Left lung (tissue), 14 donors: ENCODE measurements at places on chromosomes 11 and 22. TPM values are rescaled to one million over a fixed set of nuclear protein-coding genes. Genes with fewer than 3 reads are reported as not detected.

DNA sequence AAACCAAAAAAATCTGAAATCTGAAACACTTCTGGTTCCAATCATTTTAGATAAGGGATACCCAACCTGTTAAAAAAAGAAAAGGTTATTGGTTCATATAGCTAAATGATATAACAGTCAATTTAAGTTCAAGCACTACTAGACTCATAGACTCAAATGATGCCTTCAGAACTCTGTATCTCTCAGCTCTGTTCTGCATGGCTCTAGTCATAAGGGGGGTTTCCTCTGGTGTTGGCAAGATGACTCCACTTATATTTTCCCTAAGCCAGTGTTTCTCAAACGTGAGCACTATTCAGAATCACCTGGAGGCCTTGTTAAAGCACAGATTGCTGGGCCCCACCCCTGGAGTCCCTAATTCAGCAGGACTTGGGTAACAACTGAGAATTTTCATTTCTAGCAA, 11.5 kb upstream of the RRAS2 start:
- H3K4me1 ChIP-seq: no peaks in the 10 kb centered on the region
- DNase-seq: no peak
- no peaks in the 10 kb centered on the region for H3K27me3 ChIP-seq
- no peak overlapping the region for H3K27ac ChIP-seq

Gene SPINDOC
- 39.7 TPM for polyA plus RNA-seq

DNA sequence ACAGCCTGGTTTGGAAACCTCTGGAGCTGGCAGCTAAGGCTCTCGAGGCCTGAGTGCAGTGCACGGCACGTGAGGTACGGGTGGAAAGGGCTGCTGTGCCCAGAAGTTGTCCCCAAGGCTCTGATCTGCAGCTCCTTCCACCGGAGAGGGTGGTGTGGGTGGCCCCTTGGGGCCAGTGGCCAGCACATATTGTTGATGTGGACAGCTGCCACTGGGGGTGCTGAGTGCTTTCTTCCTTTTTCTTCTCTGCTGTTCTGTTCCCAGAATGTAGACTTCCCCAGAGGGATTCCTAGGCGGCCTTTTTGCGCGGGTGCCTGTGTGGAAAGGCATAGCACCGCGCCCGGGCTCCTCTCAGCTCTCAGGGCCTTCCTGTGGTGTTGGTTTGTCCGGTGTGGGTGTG, 1476.5 kb downstream of the TBC1D22A start:
- no peaks in the 10 kb centered on the region for H3K4me1 ChIP-seq
- no peak overlapping the region for H3K27ac ChIP-seq
- no peaks in the 10 kb centered on the region for H3K36me3 ChIP-seq
- peaks cover 9% of the 10 kb centered on the region for H3K27me3 ChIP-seq
- H3K4me3 ChIP-seq: no peak overlapping the region

DNA sequence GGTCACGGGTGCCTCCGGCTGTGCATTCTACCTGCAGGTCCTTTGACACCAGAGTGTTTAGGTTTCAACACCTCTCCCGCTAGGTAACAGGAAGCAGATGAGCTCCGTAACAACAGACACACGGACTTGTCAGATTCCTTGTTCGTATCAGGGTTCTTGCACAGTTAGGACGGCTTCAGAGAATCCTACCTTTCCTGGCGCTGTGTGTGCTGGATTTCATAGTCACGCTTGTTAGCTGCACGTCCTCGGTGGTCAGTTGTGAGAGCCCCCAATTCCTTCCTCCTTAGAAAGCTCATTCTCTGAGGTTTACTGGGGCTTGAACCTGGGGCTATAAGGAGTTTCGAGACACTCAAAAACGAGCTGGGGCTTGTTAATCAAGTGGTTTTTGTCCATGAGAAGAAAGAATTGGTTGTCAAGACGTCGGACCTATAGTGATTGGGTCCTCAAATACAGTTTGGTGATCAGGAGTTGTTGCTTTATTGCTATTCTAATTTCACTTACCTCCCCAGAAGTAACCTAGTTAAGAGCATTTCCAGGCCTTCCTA, 664 bp downstream of the DDB2 start:
- H3K4me1 ChIP-seq: peaks cover 11% of the 10 kb centered on the region
- no peaks in the 10 kb centered on the region for H3K27me3 ChIP-seq
- no peak for DNase-seq
- peak overlapping the region; percentile 81 for H3K4me3 ChIP-seq

DNA sequence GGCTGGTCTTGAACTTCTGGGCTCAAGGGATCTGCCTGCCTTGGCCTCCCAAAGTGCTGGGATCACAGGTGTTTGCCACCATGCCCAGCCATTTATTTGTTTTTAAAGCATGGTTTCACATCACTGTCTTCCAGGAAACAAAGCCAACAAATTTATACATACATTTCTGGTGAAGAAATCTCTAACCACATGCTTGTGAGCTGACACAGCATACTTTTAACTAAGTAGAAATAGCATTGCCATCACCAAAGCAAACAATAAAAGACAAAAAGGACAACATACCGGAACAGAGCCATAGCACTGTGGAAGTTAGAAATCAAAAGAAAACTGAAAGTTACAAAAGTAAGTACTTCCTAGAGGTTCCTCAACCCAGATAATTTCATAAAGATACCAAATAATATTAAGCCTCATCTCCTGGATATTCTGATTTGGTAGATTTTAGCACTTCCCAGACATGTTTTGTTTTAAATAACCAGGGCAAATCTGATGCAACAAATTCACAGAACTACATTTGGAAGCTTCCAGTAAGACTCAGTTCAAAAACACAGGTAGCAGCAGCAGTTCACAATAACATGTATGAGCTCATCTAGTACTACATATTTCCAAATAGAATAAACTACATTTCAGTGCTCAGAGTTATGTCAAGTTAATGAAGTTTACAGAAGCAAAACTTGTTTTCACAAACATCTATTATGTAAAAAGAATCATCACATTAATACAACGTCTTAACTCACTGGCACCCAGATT, 70.6 kb downstream of the RRAS2 start:
- H3K27me3 ChIP-seq: no peaks in the 10 kb centered on the region
- peaks cover 1% of the 10 kb centered on the region for H3K36me3 ChIP-seq

DNA sequence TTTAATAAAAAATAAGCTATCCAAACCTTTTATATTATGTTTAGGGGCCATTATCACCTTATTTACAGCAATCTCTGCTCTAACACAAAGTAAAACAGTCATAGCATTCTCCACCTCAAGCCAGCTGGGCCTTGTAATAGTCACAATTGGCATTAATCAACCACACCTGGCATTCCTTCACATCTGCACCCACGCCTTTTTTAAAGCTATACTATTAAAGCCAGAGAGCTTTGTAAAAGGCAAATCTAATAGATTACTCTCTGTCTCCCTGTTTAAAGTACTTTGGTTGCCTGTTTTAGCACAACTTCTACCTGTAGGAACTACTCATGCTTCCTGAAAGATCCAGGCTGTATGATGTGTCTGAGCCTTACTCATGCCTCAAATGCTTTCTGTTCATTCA, 113.1 kb downstream of the CSNK2A3 start:
- H3K36me3 ChIP-seq: no peaks in the 10 kb centered on the region
- no peak overlapping the region for H3K4me3 ChIP-seq
- DNase-seq: no peak
- no peaks in the 10 kb centered on the region for H3K27me3 ChIP-seq
- H3K4me1 ChIP-seq: peaks cover 11% of the 10 kb centered on the region
- H3K27ac ChIP-seq: no peak overlapping the region

DNA sequence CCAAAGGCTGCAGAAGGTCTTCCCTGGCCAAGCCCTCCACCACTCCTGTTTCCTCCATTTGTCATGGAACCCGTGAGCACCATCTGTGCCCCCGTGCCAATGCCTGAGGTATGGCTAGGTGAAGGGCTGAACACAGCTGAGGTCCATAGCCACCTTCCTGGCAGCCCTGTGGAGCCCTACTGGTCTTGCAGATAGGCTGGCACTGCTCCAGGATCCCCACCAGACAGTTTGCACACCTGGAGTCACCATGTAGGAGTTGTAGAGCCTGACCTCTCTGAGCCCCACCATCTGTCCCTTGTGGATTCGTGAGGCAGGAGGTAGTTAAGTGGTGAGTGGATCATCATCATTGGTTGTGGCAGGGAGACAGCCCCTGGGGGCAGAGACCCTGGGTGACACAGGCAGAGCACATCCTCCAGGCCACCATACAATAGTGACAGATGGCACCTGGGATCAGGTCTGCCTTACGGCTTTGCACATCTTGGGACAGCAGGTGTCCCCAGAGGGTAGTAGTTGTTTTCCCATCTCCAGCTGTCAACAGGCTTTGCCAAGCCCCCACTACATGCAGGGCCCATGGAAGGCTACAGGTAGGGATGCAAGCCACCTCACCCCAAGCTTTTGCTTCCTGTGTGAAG, 52.5 kb upstream of the SUSD2 start:
- H3K36me3 ChIP-seq: no peaks in the 10 kb centered on the region
- no peaks in the 10 kb centered on the region for H3K27me3 ChIP-seq
- DNase-seq: peak; percentile 17
- H3K4me1 ChIP-seq: peaks cover 21% of the 10 kb centered on the region
- H3K4me3 ChIP-seq: no peak overlapping the region

Gene DEUP1
- polyA plus RNA-seq: 3.5 TPM

DNA sequence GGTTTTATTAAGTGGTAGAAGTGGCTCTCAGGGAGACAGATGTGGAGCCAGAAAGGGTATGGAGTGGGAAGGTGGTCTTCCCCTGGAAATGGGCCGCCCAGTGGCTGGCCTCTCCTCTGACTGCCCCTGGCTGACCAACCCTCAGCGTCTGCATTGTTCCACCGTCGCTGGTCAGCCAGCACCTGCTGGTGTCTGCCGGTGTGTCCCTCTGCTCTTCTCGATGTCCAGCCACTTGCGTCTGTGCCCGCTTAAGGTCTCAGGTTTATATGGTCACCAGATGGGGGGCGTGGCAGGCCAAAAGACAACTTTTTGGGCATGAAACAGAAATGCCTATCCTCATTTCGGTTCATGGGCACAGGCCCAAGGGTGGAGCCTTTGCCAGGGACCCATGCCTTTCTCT, 1221.5 kb downstream of the JRKL start:
- no peak for DNase-seq
- no peaks in the 10 kb centered on the region for H3K27me3 ChIP-seq
- no peak overlapping the region for H3K4me3 ChIP-seq
- H3K27ac ChIP-seq: no peak overlapping the region

GRCh38 chr22:44661659-44662569, 40.1 kb upstream of the PRR5 start:
- H3K27me3 ChIP-seq: no peaks in the 10 kb centered on the region
- no peak overlapping the region for H3K4me3 ChIP-seq
- peaks cover 9% of the 10 kb centered on the region for H3K4me1 ChIP-seq
- no peaks in the 10 kb centered on the region for H3K36me3 ChIP-seq

DNA sequence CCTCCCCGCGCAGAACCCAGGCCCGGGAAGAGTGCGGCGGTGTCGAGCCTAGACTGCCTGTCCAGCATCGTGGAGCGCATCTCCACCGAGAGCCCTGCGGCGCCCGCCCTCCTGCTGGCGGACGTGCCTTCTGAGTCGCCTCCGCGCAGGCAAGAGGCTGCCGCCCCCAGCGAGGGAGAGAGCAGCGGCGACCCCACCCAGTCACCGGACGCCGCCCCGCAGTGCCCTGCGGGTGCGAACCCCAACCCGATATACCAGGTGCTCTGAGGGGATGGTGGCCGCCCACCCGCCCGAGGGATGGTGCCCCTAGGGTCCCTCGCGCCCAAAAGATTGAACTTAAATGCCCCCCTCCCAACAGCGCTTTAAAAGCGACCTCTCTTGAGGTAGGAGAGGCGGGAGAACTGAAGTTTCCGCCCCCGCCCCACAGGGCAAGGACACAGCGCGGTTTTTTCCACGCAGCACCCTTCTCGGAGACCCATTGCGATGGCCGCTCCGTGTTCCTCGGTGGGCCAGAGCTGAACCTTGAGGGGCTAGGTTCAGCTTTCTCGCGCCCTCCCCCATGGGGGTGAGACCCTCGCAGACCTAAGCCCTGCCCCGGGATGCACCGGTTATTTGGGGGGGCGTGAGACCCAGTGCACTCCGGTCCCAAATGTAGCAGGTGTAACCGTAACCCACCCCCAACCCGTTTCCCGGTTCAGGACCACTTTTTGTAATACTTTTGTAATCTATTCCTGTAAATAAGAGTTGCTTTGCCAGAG, 2.0 kb downstream of the MYOD1 start:
- no peak for DNase-seq
- H3K27ac ChIP-seq: no peak overlapping the region
- H3K36me3 ChIP-seq: no peaks in the 10 kb centered on the region

Gene KCNJ4
- not detected for polyA plus RNA-seq

DNA sequence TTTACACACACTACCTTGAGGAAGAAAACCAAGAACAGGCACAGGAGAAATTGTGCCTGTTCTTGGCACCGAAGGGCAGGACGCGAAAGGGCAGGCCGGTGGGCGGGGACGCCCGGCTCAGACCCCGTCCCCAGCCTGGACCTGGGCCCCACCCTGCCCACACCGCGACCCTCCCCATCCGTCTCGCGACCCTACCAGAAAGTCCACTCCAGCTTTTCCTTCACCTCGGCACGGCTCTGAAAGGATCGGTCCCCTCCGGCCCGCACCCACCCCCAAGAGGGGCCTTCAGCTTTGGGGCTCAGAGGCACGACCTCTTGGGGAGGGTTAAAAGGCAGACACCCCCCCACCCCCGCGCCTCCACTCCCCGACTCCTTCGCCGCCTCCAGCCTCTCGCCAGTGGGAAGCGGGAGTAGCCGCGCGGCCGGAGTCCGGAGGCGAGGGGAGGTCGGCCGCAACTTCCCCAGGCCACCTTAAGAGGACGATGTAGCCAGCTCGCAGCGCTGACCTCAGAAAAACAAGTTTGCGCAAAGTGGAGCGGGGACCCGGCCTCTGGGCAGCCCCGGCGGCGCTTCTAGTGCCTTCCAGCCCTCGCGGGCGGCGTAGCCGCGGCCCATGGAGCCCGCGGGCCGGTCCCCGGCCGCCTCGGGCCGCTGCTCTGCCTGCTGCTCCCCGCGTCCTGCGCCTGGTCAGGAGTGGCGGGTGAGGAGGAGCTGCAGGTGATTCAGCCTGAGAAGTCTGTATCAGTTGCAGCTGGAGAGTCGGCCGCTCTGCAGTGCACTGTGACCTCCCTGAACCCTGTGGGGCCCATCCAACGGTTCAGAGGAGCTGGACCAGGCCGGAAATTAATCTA, 4.4 kb downstream of the SEC14L6 start:
- no peak overlapping the region for H3K27ac ChIP-seq
- peaks cover 5% of the 10 kb centered on the region for H3K27me3 ChIP-seq
- peak; percentile 81 for DNase-seq
- no peaks in the 10 kb centered on the region for H3K36me3 ChIP-seq
- H3K4me3 ChIP-seq: peak overlapping the region; percentile 35

- H3K27me3 ChIP-seq: no peaks in the 10 kb centered on the region
- H3K4me1 ChIP-seq: no peaks in the 10 kb centered on the region
- no peak for DNase-seq
Observed at GRCh38 chr11:66881451-66881835, 24.6 kb downstream of the LRFN4 start.

DNA sequence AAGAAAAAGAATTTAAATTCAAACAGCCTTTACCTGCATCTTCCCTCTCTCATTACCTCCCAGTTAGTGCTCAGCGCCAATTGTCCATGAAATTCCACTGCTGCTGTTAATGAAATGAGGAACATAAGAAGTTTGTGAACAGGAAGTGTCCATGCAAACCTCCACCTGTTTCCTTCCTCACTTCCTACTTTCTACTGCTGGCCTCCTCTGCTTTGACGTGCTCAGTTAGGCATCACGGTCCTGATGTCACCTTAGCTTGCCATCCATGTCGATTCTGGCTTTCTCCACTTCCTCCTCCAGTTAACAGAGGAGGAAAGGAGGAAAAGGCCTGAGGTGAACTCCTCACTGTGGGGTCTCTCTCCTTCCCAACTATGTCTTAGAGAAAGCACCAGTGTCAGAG, 26.9 kb upstream of the HTR3A start:
- no peak for DNase-seq
- H3K4me1 ChIP-seq: no peaks in the 10 kb centered on the region
- no peaks in the 10 kb centered on the region for H3K36me3 ChIP-seq
- H3K27me3 ChIP-seq: no peaks in the 10 kb centered on the region
- no peak overlapping the region for H3K27ac ChIP-seq

Gene OR8D1
- not detected for polyA plus RNA-seq
